ENCODE measurements at places on chromosomes 3 and 15.

GRCh38 chr3:55364421-55364820 is 122.7 kb downstream of the WNT5A start:
- DNase-seq = no peak

- DNase-seq = no peak
Measured at GRCh38 chr15:51424780-51425179, 83.3 kb downstream of the GLDN start.

- no peak for DNase-seq
Measured at GRCh38 chr15:57916695-57917094, 148.8 kb downstream of the ALDH1A2 start.

- no peak for DNase-seq
Measured at GRCh38 chr15:68691705-68692104, 112.9 kb downstream of the CORO2B start.

DNA sequence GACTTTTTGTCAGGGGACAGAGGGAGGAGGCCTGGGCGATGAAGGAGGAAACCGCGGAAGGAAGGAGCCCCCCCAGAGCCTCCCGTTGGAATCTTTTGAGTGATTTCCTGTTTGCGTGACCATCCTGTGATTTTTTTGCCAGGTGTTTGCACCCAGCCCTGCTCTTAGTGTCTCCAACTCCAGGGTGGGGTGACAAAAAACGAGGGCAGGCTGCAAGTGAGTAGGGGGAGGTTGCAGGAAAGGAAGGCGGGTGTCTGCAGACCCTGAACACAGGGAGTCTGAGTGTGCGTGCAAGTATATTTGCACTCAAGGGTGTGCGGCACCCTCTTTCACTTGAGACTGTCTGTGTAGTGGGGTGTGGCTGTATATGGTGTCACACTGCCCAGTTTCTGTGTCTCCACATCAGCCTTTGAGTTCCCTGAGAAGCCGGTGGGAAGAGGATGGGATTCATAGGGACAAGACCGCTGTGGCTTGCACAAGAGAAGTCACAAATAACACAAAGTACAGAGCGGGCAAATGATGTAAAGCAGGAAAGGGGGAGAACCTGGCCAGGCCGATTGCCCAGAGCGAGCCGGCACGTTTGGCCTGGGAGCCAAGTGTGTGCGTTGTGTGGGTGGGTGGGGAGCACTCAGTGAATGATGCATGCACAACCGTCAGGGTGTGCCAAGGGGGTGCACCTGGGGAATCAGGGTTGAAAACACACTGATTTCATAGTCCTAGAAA is 6.6 kb downstream of the ISLR2 start:
- DNase-seq = no peak

- no peak for DNase-seq
Measured at GRCh38 chr3:85572426-85572825, 613.6 kb downstream of the CADM2 start.

DNA sequence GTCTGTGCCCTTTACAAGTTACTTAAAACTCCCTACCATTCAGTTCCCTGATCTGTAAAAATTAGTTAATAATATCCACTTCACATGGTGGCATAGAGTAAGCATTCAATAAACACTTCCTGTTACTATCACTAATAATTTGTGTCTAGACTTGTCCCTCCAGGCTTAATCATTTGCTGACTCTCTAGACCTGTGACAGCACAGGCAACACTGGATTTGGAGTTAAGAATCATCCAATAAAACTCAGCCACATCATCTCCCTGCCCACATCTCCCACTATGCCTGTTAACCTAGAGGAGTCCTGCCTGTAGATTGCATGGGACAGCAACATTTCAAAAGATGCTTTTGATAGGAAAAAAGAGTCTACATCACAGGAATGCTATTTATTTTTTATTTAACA is 564.6 kb downstream of the MFSD1 start:
- DNase-seq = no peak

DNA sequence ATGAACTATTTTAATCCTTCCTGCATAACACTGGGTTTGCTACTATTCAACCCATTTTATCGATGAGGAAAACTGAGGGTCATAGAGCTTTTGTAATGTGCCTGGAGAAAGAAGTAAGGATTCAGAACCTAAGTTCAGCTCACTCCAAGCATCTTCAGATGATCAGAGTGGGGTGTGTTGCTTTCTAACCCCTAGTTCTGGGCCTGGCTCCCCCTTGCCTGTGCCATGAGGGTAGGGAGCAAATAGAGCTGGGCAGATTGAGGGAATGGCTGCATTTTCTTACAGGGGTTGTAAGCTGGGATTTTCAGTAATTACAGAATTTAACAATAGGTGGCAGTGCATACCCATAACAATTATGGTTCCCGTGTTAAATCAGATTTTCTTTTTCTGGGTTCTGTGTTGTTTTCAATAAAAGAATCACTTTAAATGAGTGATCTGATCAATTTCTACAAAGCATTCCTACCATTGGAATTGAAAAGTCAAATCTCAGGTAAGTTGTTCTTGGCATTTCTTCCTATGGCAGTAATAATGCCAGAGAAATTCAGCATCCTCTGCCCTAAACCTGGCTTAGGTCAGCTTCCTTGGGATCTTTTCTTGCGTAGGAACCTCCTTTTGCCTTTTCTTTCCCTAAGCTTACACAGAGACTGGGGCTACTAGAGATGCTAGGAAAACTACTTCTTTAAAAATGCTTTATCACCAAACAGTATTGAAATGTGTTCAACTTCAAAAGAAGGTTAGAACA is 103.8 kb upstream of the IL12A start:
- DNase-seq = no peak

- DNase-seq = no peak
Measured at GRCh38 chr3:53554559-53555067, 60.2 kb downstream of the CACNA1D start.

DNA sequence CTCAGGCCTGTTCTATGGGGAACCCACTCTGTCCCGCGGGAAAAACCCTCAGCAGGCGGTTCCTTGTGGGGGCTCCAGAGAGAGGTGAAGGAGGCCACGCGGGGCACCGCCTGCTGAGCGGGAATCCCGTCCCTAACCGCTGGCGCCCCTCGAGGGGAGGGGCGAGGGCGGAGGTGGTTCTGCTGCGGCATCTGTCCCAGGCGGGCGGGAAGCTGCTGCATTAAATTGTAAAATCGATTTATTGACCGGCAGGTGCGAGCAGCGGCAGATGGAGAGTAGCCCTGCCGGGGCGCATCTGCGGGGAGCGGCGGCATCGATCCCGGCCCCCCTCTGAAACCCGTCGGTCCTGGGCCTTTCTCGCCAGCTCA is 3.7 kb upstream of the DLL4 start:
- DNase-seq = no peak

DNA sequence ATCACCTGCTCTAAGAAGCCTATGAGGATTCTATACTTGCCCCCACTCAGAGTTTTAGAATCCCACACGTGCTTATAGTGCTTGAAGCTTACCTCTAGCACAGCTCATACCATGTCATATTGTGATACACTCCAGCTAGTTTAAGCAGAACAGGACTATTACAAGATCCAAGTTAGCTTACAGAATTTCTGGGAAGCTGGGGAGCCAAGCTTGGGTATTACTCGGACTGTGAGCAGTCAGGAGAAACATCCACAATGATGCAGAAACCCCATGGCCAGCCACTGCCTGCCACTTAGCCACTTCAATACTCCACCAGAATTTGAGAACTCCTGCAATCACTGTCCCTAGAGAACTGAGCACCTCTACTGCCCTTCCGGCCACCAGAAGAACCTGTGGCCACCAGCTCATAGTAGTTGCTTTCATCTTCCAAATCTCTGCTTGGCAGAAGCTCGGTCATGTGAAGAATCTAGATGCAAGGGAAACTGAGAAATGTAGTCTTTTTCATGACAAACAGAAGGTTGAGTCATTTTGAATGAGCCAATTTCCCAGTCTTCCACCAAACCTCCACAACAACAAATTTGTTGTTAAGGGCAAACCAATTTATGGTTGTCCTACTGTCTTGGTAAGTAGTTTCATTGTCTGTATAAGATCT is 27.7 kb upstream of the SSR3 start:
- DNase-seq = no peak
